ENCODE measurements at places on chromosomes 11 and 22.

- no peak for DNase-seq
Measured at GRCh38 chr11:18455686-18456372, at the start of gene LDHAL6A. Gene LDHAL6A, plus strand, starts transcription at chr11:18455856. Its CDS starts 825 bp downstream, at chr11:18456681.

DNA sequence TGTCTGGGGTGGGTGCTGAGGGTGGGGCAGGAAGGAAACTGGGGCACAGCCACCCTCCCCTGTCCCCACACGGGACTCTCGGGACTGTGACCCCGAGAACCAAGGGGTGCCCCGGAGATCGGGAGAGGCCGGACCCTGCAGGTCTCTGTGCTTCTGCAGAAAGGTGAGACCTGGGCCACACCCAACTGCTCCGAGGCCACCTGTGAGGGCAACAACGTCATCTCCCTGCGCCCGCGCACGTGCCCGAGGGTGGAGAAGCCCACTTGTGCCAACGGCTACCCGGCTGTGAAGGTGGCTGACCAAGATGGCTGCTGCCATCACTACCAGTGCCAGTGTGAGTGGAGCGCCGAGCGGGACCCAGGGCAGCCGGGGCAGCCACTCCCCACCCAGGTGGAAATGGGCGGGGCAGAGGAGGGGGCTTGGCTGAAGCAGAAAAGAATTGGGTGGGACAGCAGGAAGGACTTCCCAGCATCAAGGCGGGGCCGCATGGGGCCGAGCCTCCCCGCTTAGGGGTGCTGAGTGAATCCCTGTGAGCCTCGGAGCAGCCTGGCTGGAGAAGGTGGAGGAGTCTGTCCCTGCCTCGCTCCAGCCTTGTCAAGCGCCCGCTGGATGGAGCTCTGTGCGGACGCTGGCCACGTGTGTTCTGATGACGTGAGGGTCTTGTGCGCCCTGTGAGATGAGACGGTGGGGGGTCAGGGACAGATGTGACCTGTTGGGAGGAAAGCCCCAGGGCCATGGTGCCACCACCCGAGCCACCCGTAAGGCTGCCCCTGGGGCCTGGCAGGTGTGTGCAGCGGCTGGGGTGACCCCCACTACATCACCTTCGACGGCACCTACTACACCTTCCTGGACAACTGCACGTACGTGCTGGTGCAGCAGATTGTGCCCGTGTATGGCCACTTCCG lies 29.3 kb upstream of the MUC5B start:
- no peak for DNase-seq

- DNase-seq, result no peak
Measured at GRCh38 chr22:25452116-25452700, 112.3 kb upstream of the GRK3 start.

GRCh38 chr11:11143849-11144248 lies 209.2 kb downstream of the CSNK2A3 start:
- DNase-seq, result no peak

DNA sequence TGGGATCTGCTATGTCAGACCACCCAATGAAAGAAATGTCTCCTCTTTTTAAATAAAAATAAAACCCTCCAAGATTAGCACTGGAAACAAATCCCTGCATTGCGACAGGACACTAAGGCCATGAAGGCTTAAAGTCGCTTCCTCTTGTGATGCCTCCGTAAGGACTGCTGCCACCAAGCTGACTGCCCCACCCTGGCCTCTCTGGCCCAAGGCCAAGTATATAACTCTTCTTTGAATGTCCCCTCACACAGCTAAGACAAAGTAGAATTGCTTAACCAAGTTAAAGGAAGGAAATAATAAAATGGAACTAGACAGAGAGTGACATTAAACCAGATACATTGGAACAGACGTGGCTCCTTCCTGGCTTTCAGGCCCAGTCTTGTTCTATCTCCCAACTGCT lies 7.5 kb upstream of the NRGN start:
- DNase-seq, result no peak
